Activated CD8-positive, alpha-beta memory T cell treated with anti-CD3 and anti-CD28 coated beads for 1 hour (primary cell): ENCODE measurements at places on chromosomes 7 and 10.
A peak's percentile ranks its signal among the peaks of the same experiment; 100 is the strongest.

- DNase-seq, result no peak
Measured at GRCh38 chr10:3935933-3936359, 150.9 kb upstream of the KLF6 start.

- DNase-seq, result no peak
Measured at GRCh38 chr7:130994378-130995115, 260.5 kb upstream of the KLF14 start.

DNA sequence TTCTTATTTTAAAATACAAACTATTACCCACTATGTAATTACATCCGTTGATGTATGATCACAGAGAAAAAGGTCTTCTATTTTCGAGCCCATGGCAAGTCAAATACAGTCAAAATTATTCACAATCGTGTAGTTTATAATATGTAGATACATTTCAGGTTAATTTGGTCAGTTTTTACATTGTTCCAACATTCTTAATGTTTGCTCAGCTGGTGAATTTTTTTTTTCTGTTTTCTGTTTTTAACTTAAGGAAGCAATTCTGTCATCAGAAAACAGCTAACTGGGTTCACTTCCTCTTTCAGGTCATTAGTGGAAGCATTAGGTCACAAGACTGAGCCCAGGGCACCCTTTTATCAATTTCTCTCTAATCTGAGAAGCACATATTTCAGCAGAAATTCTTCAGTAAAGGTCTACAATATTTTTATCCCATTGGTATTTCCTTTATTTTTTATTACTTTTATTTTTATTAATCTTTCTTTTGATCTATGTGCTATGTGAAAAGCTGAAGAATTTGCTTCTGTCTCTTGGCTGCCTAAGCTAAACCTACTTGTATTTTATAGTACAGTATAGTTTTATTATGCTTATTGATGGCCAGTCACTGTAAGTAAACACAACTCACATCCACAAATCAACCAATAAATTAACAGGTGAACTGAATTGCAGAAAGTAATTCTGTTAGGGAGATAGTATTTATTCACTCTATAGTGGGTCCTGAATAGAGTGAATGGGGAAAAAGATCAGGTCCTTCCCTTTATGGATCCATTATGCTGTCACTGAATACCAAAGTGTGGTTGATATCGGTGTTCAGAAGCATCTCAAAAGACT is 84.6 kb downstream of the ICA1 start:
- DNase-seq, result no peak

DNA sequence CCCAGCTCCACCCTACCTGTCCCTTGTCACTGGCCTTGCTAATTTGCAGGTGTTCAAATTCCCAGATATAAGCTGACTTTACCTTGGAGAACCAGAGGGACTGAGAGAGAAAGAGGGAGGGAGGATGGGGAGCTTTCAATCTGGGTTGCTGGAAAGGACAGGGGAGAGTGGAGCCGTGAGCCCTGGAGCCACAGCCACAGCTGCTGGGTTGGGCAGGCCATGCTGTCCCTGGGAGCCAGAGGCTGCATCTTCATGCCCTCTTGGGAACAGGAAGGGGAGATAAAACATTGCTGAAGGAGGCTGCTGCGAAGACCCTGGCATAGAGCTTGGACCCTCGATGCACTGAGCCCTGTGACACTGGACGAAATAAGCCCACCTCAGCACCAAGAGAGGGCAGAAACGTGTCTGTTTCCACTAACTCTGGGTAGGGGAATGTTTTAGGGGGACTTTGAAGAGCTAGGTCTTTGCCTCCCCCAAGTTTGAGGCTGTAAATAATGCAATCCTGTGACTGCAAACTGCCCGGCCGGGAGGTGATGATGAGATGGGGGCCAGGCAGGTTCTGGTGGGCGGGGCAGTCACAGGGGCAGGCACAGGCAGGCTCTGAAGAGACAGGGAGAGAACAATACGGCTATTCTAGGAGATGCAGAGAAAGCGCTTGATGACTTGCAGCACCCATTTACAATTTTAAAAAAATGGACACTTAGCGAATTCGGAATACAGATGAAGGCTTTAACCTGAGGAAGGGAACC is 5.8 kb upstream of the JAKMIP3 start:
- no peak for DNase-seq

DNA sequence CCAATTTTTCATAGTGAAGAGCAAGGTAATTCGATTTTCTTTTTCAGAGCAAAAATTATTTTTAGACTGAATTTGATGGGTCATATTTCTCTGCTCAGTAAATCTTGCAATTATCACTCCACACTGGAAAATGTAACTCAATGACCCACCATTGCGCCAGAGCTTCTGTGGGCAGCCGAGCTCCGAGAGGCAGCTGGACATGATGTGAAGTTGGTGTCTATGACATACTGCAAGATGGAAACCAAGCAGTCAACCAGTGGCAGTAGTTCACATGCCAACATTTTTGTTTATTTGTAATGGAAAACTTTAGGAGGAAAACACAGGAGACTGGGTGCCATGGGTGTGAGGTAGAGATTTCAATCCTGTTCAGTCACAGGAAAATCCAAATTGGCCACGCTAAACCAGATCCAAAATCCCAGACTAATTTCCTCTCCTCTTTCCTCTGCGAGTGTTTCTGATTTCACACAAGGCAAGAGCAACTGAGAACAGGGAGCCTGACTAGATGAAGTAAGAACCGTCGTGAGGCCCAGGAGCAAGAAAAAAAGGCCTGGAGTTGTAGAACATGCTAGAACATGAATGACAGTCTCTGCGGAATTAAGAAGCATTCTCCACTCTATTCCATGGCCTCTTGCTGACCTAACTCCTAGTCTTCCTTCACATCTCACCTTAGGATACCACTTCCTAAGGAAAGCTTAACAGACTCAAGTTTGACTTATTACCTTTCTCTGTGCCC is 39.3 kb downstream of the CALD1 start:
- DNase-seq, result no peak

DNA sequence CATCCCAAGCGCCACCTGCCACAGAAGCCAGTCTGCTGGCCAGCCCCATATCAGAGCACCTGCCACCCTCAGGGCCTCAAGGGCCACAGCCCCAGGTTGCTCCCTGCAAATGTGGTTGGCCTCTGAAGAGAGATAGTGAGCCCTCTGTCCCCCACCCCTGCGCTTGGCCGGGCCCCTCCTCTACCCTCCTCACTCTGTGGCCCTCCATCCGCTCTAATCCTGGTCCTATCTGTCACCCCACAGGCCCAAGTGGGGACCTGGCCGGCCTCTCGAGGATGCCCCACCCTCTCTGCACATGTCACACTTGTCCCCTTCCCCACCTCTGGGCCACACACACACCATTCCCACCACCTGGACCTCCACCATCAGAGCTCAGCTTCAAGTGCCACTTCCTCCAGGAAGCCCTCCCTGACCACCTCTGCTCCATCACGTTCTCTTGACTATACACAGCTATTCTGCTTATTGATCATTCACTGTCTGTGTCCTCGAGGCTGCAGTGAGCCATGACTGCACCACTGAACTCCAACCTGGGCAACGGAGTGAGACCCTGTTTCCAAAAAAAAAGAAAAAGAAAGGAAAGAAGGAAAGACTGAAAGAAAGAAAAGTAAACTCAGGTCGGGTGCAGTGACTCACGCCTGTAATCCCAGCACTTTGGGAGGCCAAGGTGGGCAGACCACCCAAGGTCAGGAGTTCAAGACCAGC is 42.4 kb downstream of the TNRC18 start:
- no peak for DNase-seq

GRCh38 chr10:104334965-104335650 is 3.2 kb downstream of the ITPRIP start:
- no peak for DNase-seq

GRCh38 chr7:134328900-134329299 is 12.2 kb upstream of the SLC35B4 start:
- no peak for DNase-seq

DNA sequence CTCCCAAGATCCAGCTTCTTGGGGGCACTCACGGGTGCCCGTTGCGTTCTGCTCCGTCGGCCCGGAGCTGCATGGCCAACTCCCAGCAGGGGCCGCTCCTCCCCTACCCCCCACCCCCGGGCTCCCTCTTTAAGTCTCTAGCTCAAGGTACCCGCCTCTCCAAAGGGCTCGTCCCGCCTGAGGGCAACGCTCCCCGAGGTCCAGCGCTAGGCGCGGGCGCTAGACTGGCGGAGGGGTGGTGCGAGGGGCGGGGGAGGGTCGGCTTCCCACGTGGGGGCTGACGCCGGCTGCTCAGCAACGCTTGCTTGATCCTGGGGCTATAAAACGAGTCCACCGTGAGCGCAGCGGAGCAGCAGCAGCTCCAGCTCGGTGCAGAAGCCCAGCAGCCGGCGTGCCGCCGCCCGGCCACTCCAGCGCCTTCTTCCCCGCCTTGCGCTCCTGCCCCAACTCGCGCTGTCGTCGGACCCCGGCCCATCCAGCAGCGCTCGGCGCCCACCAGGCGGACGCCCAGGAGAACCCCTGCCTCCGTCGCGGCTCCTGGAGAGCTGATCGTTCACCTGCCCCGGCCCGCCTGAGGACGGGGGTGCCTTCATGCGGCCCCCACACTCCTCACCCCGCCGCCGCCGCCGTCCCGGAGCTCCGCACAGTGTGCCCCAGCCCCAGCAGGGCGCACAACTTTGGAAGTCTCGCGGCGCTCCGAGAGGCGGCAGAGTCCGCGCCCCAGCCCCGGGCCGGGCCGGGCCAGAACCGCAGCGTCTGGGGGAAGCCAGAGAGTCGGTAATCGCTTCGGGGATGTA is at the start of gene ADRA2A:
Gene ADRA2A (plus strand): TSS at position 348 of the 797 bp plus-strand sequence. CDS start 968 bp downstream, outside the sequence.
- no peak for DNase-seq

- DNase-seq, result peak; percentile 18
Measured at GRCh38 chr10:14507176-14507575, 176.5 kb upstream of the FRMD4A start.

DNA sequence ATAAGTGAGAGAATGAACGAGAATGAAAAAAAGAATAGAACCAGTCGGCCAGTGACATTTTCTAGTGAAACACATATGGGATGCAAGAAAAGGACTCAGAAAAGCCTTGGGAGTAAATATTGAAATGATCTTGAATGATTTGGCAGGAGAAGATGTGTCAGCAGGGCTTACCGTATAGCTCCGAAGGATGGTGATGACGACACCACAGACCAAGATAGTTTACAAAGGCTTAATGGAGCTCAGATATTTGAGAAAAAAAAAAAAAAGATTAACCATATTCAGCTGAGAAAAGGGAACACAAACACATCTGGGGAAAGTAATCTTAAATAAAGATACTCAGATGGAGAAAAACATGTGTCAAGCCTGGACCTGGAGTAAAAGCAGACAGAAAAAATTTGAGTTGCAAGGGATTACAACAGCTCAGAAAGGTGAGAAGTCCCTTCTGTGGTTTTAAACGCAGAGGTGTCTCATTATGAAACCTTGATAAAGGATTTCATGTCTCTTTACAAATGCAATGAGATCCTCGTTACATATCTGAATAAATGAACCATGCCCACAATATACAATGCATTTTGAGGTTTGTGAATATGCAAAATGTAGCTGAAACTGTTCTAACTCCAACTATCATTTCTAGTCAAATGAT is 36.0 kb downstream of the DNAJB9 start:
- DNase-seq, result no peak

- no peak for DNase-seq
Measured at GRCh38 chr10:44511601-44512000, 126.7 kb upstream of the CXCL12 start.

GRCh38 chr7:135236727-135237126 is 3.1 kb downstream of the STRA8 start:
- no peak for DNase-seq

GRCh38 chr7:100632951-100633717 is 8.2 kb downstream of the TFR2 start:
- DNase-seq, result no peak

DNA sequence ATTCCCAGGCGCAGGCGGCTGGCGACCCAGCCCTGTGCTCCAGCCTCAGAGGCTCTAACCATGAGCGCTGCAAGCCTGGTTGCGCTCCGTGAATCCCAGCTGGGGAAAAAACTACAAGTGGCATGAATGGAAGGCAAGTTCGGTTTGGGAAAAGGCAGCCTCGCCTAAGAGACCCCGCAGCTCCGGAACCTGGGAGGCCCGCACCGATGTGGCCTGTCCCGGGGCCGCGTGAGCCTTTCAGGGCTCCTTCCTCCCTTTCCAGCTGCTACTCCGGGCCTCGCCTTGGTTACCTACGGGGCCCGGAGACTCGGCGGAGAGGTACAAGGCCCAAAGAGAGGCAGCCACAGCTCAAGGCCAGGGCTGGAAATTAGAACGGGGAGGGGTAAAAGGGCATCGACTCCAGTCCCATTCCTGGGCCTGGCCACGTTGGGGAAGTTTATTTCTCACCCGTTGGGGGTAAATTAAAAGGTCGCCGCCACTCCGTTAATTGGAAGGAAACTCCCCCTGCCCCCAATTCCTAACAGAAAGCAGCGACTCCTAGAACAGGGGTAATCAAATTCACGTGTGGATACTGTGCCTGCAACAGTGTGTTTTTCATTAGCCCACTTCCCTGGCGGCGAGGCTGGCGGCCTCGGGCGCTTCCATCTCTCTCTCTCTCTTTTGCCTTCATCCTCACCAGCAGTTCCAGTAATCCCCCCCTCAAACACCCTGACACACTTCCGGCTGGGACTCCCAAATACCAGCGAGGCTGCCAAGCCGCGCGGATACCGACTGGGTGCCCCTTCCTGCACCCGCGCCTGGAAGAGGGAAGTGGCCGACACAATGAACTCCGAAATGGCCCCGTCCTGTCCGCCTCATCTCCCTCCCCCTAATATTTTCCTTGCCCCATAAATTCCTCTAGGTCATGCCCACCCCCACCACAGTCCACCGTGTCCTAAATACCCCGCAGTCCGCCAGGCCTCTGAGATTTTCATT is 1.5 kb upstream of the HOXA9 start:
- DNase-seq, result no peak

DNA sequence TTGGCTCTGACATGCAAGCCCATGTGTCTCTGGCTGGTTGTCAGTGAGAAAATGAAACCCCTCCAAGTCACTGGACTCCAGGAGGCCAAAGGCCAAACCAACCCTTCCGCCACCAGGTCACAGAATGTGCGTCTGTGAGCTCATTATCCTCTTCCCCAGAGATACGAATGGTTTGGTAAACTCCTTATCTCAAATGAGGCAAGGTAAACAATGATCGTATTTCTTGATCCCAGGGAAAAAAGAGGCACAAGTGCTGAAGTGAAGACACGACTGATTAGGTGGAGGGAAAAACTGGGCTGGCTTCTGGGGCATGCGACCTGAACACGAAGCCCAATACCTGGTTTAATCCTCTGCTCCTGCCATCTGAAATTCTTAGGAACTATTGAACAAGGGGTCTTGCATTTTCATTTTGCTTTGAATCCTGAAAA is 70.6 kb upstream of the ARID5B start:
- DNase-seq, result no peak

DNA sequence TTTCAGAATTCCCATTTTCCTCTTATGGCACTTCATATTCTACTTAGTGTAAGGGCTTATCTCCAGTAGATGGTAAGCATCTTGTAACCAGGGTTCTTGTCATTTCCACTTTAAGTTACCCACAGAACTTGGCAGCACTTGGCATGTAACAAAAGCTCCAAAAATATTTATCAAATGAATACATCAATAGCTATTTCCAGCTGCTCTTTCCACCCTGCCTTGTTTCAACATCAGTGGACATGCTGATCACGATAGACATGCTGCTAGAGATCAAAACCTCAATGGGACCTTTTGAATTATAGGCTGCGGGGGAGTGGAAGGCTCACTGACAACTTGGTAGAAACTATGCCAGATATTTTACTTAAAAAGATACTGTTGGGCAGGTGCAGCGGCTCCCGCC is 32.9 kb downstream of the HOXA1 start:
- no peak for DNase-seq
